ENCODE measurements at places on chromosomes 1 and 21.

- DNase-seq, result no peak
Observed at GRCh38 chr21:15005391-15005790, 59.4 kb downstream of the NRIP1 start.

- no peak for DNase-seq
Observed at GRCh38 chr1:83077411-83077810, 921.5 kb downstream of the TTLL7 start.

GRCh38 chr21:17813353-17813752 lies 5.8 kb downstream of the C21orf91 start:
- no peak for DNase-seq

- no peak for DNase-seq
Observed at GRCh38 chr21:39094087-39094780, 89.0 kb downstream of the PSMG1 start.

DNA sequence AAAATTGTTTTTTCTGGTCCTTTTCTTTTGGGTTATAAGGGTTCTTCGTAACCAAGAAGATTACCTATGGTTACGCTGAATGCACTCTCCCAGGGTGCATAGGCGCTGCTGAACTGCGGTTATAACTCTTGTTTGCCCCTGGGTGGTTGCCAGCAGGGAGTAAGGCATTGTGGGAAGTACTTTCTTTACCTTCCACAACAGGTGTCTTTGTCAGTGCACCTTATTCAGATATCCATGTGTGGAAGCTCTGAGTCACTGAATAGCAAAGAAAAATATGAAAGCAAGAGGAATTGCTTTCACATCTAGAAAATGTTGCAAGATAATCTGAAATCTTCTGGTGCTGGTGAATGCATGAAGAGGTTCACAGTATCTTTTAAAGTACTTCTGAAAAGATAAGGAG lies 124.4 kb upstream of the CACYBP start:
- no peak for DNase-seq

DNA sequence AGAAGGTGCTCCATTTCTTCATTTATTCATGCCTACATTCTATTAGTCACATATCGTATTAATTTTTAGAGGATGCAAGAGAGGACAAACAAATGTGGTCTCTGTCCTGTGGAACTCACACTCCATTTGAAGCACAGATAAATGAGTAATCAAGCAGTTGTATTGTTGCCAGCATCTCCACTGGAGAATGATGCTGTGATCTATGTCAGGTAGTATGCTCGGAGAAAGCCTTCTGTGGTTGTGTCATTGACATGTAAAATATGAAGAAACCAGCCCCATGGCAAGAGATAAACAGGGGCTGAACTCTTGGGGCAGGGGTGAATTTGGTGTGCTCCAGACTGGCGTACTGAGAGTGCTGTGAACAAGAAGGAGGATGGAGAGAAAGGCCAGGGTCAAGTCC lies 101.2 kb downstream of the FASLG start:
- no peak for DNase-seq

DNA sequence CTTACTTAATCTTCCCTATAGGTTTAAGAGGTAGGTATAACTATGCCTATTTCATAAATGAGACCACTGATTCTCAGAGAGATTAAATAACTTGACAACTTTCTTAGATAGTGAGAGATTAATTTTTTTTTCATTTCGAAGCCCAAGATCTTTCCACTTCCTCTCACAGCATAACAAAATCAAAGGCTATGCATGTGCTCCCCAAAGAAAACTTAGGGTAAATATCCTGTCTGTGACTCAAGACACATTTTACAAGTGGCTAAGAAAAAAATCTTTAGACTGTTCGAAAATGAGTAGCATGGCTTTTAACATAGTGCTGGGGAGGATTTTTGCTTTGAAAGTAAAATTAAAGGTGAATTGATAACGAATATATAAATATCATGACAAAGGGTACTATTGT lies 8.2 kb upstream of the C1orf141 start:
- no peak for DNase-seq

GRCh38 chr1:155158991-155159390 lies 14.1 kb downstream of the KRTCAP2 start:
- DNase-seq, result no peak

- no peak for DNase-seq
Observed at GRCh38 chr1:150484861-150485260, 2.4 kb upstream of the TARS2 start.

- DNase-seq, result no peak
Observed at GRCh38 chr1:207221934-207222351, 99.5 kb upstream of the CD55 start.

- DNase-seq, result peak; percentile 75
Observed at GRCh38 chr1:2189459-2190425, 4.8 kb downstream of the FAAP20 start.

All from stimulated activated CD8-positive, alpha-beta memory T cell treated with anti-CD3 and anti-CD28 coated beads, Interleukin-15, amount 100 ng/mL, for 1 hour (primary cell).